Vagina (tissue), 2 donors: ENCODE measurements at places on chromosomes 13 and 19.

GRCh38 chr13:36837354-36838092, 18.5 kb downstream of the RFXAP start:
- no peak for DNase-seq

DNA sequence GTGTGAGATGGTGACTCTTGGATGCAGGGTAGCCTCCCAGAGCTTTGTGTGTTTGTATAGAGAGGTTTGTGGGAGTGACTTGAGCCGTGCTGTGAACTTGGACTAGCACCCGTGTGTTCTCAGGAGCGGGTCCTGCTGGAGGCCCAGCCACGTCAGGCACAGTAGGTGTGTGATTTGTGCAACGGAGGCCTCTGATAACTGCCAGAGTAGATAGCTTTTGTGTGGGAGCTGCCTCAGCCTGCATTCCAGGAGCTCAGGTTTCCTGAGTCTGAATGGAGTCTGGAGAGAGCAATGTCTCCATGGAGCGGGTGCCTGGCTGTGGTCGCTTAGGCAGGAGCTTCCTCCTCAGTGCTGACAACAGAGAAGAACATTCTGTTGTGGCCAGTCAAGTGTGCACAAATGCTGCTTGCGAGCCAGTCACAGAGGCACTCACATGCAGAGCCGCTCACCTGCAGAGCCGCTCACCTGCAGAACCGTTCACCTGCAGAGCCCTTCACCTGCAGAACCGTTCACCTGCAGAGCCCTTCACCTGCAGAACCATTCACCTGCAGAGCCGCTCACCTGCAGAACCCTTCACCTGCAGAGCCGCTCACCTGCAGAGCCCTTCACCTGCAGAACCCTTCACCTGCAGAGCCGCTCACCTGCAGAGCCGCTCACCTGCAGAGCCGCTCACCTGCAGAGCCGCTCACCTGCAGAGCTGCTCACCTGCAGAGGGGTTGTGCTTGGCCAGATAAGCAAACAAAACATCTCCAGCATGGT, 32.6 kb downstream of the TFDP1 start:
- no peak for DNase-seq

GRCh38 chr13:107185889-107186288, 618.0 kb upstream of the ARGLU1 start:
- no peak for DNase-seq

DNA sequence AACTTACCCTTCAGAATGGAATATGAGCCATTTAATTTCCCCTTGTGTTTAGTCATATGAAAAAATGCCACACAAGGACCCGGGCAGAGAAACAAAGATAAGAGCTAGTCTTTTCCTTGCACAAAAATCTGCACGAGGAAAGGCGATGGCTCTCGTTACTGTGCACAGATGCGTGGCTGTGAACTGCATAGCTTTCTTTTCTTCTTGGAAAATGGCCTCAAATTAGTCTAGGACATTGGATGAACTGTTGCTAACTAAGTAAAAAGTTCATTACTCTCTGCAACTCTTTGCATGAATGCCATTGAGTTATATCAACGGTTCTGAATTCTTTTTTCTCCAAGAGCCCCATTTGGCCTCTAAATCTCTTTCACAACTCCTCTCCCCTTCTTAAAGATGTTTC, 125.2 kb downstream of the COG6 start:
- no peak for DNase-seq

DNA sequence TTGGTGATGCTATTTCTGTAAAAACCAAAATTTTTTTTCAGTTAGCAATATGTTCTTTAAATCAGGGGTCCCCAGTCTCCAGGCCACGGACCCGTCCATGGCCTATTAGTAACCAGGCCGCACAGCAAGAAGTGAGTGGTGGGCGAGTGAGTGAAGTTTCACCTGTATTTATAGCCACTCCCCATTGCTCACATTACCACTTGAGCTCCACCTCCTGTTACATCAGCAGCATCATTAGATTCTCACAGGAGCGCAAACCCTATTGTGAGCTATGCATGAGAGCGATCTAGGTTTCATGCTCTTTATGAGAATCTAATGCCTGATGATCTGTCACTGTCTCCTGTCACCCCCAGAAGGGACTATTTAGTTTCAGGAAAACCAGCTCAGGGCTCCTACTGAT, 58.9 kb upstream of the SLC7A1 start:
- no peak for DNase-seq

GRCh38 chr13:29522044-29522685, 73.3 kb downstream of the SLC7A1 start:
- no peak for DNase-seq

GRCh38 chr19:8643860-8644653, 13.6 kb downstream of the NFILZ start:
- DNase-seq, result no peak
